A549 treated with CORT108297 at 1 μM for 4 hours (cell line): ENCODE measurements at places on chromosomes 16 and 17. TPM values are rescaled to one million over a fixed set of nuclear protein-coding genes. Genes with fewer than 3 reads are reported as not detected.

The KRT23 gene
- total RNA-seq, result 0.08 to 0.14 TPM (median 0.10 TPM) in 3 of 5 replicates, not detected in the others

The HS3ST3B1 gene
- 0.37 to 0.49 TPM (median 0.42 TPM) in 5 replicates for total RNA-seq

The OR3A3 gene
- total RNA-seq, result not detected in 5 replicates

The SLC35G6 gene
- total RNA-seq, result not detected in 5 replicates

The C17orf107 gene
- total RNA-seq, result 0.22 to 0.52 TPM (median 0.25 TPM) in 5 replicates
